ENCODE measurements at places on chromosomes 5 and 9.

DNA sequence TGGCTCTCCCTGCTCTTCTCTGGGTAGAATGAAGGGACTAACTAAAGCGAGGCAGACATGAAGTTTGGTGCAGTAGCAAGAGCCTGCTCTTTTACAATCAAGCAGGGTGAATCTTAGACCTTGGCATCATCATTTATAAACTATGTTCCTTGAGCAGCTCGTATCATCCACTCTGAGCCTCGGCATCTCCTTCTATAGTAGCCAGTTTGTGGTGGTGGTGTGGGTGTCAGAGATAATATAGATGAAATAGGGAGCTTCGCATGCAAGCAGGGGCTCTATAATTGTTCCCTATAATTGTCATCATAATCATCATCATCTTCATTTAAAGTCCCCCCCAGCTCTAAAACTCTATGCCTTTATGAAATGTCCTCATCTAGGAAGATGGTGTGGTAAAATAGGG is 72.5 kb upstream of the SAP30L start:
- DNase-seq, result no peak

DNA sequence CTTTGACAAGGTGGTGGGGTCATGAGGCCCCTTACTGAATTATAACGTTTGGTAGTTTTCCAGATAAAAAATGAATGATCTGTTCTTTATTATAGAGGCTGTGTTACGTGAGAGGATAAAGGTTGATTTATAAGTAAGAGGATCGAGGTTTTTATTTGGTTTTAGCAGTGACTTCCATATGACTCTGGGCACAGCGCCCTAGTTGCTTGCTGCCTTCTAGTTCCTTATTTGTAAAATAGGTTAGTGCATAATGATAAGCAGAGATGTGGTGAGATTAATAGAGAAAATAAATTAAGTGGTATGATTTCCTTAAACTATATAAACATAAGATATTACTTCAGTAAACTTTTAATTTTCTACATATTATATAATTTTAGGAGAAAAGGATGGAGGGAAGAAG is 29.8 kb downstream of the MRRF start:
- no peak for DNase-seq

- DNase-seq, result no peak
These were observed 41.5 kb upstream of the SEMA4D start for GRCh38 chr9:89539374-89539773.

DNA sequence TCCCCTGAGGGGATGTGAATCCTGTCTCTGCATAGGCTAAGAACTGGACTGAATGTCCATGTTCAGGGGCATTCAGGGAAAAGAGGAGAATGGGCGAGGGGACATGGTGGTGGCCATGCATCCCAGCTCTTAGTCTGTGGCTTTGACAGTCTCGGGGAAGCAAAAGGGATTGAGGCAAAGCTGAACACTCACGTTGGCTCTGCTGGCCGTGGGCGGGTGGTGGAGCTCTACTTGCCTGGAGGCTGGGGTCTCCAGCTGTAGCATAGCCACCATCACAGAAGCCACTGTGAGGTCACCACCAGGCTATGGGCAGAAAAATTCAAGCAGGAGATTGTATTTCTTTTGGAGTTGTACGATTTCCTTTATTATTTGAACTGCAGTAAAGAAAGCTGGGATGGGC is 4.1 kb downstream of the GARIN3 start:
- no peak for DNase-seq

- DNase-seq, result no peak
These were observed 21.5 kb upstream of the NEUROG1 start for GRCh38 chr5:135557076-135557838.

GRCh38 chr5:116922532-116922931 is 347.9 kb upstream of the SEMA6A start:
- DNase-seq, result no peak

- peak; percentile 92 for DNase-seq
These were observed 232.7 kb downstream of the RFK start for GRCh38 chr9:76161541-76161940.

- DNase-seq, result peak; percentile 48
These were observed 1033.4 kb upstream of the DMAC1 start for GRCh38 chr9:8832955-8833354.

- no peak for DNase-seq
These were observed 10.1 kb downstream of the RNF145 start for GRCh38 chr5:159199225-159199624.

DNA sequence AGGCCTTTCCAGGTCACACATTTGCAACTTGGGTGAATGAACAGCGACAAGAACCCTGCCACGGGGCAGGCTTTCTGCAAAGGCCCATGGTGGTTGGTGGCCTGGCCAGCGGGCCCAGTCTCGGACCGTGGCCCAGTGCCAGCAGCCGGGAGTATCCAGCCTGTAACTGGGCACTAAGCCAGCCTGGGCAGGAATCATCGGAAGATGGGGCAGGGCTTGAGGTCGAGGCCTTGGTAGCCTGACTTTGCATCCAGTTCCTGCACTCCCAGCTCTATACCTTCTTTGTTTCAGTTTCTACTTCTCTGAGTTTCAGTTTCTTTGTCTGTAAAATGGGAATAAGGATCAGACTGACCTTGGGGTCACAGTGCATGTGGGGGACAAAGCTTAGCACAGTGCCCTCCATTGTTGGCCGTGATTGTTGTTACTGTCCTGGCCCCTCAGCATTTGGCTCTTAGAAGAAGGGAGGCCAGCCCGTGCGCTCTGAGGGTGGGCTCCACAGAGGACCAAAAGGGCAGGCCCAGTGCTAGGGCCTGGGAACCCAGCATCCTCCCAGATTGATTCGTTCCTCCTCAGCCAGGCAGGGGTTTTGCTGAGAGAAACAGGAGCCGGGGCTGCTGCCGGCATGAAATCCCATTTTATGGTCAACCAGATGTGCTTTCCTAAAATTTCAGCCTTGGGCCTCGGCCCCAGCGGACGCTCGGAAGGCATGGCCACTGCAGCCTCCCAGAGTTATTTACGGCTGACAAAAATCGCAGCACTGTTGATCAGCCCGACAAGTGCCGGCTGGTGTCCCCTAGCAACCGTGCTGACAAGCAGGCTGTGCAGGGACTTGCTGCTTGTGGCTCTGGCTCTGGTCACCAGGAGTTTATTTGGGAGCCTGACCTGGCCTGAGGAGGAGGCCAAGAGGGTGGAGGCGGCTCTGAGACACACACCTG is 43.6 kb downstream of the JADE2 start:
- DNase-seq, result no peak

- peak; percentile 60 for DNase-seq
These were observed 67.1 kb downstream of the EHMT1 start for GRCh38 chr9:137685741-137686420.

- peak; percentile 1 for DNase-seq
These were observed 79.2 kb upstream of the SLCO4C1 start for GRCh38 chr5:102375272-102375671.

- peak; percentile 7 for DNase-seq
These were observed 95.9 kb downstream of the CDH9 start for GRCh38 chr5:26942481-26942880.

DNA sequence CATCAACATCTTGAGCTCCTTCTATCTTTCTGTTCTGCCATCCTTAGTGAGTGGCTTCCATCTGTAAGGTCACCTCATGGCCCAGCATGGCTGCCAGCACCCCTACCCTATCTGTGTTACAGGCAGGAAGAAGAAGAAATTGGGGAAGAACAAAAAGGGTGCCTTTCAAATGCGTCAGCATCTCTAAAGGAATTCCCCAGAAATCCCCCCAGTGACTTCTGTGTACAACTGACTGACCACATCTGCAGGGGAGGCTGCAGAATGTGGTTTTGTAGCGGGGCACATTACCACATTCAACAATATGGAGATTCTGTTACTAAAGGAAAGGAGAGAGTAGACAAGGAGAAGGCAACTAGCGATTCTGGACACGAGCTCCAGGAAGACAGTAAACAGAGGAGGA is 40.1 kb downstream of the ALG2 start:
- DNase-seq, result peak; percentile 67

GRCh38 chr9:69671879-69672595 is at the start of gene APBA1:
APBA1 (minus strand) TSS chr9:69672371.
- DNase-seq, result peak; percentile 69

GRCh38 chr5:40071870-40072269 is 607.8 kb upstream of the PTGER4 start:
- DNase-seq, result peak; percentile 17

DNA sequence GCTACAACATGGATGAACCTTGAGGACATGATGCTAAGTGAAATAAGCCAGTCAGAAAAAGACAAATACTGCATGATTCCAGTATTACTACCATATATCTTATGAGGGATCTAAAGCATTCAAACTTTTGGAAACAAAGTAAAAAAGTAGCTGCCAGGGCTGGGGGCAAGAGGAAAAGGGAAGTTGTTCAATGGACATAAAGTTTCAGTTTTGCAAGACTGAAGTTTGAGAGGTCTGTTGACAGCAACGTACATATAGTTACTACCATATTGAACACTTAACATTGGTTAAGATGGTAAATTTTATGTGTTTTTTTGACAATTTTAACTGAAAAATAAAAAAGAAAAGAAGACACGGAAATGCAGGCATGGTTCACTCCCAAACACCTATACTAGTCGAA is 77.6 kb downstream of the MAPKAP1 start:
- DNase-seq, result no peak

- no peak for DNase-seq
These were observed 64.2 kb upstream of the OLFM1 start for GRCh38 chr9:135023088-135023785.

Measured in fibroblast of skin of right biceps (primary cell).